Cardiac muscle cell (in vitro differentiated cells and primary cell): ENCODE measurements at places on chromosomes 7 and 10.

GRCh38 chr7:27242555-27243339, at the start of gene EVX1:
TSS of gene EVX1 (plus strand) at chr7:27242802. CDS start at chr7:27243031, 229 bp downstream.
- DNase-seq: no peak

DNA sequence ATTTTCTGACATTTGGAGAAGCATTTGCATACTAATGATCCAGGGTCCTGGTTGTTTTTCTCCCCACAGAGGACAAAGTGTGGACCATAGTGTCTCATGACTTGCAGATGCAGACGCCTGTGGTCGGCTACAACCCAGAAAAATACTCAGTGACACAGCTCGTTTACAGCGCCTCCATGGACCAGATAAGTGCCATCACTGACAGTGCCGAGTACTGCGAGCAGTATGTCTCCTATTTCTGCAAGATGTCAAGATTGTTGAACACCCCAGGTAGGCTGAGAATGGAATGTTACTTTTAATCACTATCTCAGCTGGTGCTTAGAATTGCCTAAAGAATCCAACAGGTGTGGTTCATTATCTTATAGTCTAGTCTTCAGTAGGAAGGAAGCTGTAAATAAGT, 951.5 kb upstream of the C7orf33 start:
- no peak for DNase-seq

DNA sequence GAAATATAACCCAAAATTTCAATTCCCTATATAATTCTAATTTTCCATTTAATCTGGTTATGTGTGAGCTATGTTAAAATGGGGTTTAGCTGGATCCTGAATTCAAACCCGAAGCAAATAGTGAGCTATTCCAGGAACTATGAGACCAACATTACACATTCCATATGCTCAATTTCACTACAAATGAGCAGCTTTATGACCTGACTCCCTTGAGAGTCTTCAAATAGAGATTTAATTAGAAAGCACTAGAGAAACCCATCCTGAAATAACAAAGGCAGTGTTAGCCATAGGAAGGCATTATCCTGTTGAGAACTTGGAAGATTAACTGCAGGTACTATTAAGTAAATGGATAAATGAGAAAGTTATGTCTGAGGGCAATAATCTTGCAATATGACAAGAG, 890.0 kb downstream of the GRM8 start:
- DNase-seq: no peak

- DNase-seq: no peak
Measured at GRCh38 chr7:129640400-129640799, 28.9 kb downstream of the NRF1 start.

- peak; percentile 50 for DNase-seq
Measured at GRCh38 chr10:28681291-28681763, 4.0 kb downstream of the BAMBI start.

GRCh38 chr10:97752956-97753355, 16.0 kb downstream of the ZFYVE27 start:
- DNase-seq: no peak

GRCh38 chr10:44974082-44974627, 4.5 kb downstream of the DEPP1 start:
- no peak for DNase-seq

DNA sequence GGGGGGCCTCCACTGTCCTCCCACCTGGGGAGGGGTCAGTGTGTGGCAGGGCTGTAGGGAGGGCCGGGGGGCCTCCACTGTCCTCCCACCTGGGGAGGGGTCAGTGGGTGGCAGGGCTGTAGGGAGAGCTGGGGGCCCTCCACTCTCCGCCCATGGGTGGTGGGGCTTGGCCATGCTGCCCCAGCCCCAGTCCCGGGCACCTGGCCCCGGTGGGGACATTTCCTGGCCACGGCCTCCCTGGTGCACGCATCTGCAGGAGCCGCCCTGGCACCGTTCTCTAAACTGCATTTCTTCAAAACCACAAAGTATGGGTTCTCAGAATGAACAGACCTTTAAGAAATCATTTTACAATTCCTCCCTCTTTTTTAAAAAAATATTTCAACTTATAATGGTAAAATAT, 89.3 kb upstream of the PDGFA start:
- no peak for DNase-seq

DNA sequence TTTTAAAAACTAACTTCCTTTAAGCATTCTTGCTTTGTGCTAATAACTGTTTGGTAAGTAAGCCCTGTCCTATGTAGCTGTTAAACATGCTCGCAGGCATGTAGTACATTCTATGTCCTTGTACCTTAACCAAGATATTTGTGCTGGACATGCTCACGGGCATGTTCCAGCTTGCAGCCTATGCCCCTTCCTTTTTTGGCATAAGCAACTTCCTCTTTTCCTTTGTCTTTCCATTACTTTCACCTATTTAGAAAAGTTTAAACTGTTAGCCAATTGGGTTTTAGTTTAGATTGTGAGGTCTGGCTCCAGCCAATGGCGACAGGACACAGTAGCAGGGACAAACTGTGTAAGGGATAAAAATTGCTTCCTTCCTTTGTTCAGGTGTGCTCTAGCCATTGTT, 14.4 kb upstream of the APBB1IP start:
- DNase-seq: no peak

DNA sequence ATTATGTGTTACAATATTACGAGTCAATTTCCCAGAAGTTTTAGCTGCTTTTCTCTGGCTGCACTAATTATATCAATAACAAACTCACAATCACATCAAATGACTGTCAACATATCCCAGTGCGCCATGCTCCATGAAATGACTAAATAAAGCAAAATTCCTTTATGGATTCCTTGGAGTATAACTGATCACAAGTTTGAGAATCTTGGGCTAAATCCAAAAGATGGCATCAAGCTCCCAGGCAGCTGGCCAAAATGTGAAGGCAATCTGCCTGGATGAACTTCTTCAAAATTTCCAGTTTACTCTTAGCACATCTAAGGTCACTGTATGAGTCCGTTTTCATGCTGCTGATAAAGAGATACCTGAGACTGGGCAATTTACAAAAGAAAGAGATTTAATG, 210.8 kb downstream of the CCSER2 start:
- DNase-seq: no peak

- DNase-seq: no peak
Measured at GRCh38 chr10:5595994-5596471, 70.4 kb downstream of the ASB13 start.

GRCh38 chr10:5656737-5657579, 9.4 kb downstream of the ASB13 start:
- DNase-seq: no peak

GRCh38 chr7:2011266-2012043, 221.3 kb downstream of the MAD1L1 start:
- DNase-seq: no peak

DNA sequence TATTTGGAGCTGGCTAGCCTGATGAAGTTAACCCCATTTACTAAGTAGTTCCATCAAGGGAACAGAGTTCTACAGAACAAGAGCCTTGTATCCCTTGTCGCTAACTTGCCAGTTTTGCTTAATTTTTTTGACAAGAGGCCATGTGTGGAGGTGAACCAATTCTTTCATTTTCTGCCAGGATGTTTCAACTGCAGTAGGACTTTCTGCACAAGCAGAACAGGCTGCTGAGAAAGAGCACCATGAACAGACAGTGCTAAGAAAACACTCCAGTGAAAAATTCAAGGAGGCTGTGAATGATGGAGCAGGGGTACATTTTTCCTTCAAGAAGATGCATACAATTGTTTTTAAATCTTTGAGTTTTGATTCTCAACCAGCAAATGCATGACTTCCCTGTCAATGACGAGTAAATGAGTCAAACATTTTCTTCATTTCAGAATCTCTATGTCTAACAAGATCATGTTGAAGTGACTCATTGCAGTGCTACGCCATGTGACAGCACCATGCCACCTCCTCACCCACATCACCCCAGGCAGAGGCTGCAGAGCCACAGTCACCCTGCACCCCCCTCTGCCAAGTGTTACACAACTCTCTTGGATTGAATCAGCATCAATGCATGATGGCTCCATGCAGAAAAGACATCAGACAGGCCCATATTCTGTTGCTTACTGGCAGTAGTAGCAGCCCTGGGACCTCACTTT, 193.1 kb downstream of the COBL start:
- DNase-seq: peak; percentile 53

GRCh38 chr10:16481052-16481728, 40.5 kb downstream of the C1QL3 start:
- DNase-seq: peak; percentile 8

GRCh38 chr7:120404042-120404441, 131.1 kb downstream of the KCND2 start:
- DNase-seq: peak; percentile 20

- no peak for DNase-seq
Measured at GRCh38 chr7:80807166-80807900, 111.5 kb downstream of the SEMA3C start.

- DNase-seq: peak; percentile 96
Measured at GRCh38 chr10:43128958-43129706, 9.1 kb upstream of the CSGALNACT2 start.

DNA sequence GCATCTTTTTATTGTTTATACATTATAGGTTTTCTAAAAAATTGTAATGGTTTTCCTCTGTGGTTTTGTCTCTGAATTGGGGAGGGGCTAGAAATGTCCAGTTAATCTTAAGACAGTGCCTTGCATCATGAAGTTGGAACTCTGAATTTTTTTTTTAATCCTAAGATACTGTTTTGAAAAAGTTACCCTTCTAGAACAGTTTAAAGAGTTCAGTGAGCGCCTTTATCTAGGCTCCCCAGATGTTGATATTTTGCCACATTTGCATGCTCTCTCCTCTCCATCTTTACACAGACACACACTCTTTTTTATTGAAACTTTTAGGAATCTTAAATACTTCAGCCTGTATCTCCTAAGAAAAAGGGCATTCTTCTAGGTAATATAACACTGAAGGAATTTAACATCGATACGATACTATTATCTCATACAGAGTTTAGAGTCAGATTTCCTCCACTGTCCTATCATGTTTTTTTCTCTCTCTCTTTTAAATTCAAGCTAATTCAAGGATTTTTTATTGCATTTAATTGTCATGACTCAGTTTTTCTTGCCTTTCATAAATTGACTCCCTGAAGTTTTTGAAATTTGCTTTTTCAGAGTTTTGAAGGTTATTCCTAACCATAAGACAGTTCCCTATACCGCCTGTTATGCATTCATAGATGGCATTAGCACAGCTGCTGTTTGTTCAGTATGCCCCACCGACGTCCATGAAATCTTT, 31.5 kb downstream of the PRKAR2B start:
- DNase-seq: no peak

DNA sequence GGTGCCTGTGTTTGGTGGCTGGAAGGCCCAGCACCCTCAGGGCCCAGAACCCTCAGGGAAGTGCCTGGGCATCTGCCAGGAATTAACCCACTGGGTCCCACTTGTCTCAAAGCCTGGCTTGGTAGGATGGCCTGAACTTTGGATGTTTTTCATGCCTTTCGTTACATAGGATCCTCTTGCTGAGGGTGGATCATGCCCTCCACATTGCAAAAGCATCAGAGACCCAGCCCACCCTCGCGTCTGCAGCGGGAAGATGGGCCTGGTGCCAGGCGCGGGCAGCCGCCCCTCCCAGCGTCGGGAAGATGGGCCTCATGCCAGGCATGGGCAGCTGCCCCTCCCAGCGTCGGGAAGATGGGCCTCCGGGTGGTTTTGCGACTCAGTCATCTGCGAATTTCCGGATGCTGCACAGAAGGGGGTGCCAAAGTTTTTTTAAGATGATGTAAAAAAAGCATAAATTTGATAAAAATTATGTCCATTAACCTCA, 51.9 kb upstream of the PRKAR1B start:
- DNase-seq: no peak

GRCh38 chr10:122460891-122461293, 461 bp upstream of the HTRA1 start:
- DNase-seq: peak; percentile 44

GRCh38 chr7:39406467-39406866, 159.7 kb upstream of the YAE1 start:
- no peak for DNase-seq

DNA sequence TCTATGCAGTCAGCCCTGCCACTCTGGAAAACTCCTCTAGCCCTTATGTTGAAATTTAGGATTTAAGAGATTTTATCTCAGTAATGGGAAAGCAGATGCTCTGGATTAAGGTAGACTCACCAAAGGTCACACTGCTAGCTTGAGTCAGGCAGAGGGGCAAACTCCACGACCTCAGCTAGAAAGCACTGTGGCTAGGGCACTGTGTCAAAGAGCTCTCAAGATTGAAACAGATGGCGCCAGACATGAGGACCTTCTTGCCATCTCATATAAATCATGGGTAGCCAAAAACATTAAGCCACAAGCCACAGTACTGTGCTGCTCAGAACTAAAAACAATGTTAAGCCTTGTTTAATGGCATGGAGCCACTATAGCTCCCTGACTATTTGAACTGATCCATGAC, 188.7 kb downstream of the DNAJC1 start:
- DNase-seq: no peak

- no peak for DNase-seq
Measured at GRCh38 chr7:124688991-124689390, 76.6 kb downstream of the GPR37 start.

- DNase-seq: no peak
Measured at GRCh38 chr7:110224643-110225042, 866.3 kb upstream of the LRRN3 start.

GRCh38 chr7:137316648-137317353, 26.7 kb downstream of the PTN start:
- DNase-seq: no peak

DNA sequence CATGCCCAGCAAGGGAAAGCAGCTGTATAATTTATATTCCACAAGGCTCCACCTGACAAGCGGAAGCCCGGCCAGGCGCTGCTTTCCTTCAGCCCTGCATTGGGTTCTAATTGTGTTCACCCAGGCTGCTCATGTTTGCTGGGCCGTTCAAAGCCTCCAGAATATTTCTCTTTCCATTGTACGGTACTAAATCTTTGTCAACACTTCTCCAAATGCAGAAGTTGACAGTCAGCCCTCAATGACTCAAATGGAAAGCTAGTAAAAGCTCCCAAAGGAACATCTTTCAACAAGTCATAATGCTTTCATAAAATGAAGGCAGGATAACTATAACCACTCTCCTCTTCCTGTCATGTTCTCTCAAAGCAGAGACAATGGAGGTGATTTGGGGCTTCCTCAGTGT, 17.8 kb upstream of the CPXM2 start:
- DNase-seq: no peak

DNA sequence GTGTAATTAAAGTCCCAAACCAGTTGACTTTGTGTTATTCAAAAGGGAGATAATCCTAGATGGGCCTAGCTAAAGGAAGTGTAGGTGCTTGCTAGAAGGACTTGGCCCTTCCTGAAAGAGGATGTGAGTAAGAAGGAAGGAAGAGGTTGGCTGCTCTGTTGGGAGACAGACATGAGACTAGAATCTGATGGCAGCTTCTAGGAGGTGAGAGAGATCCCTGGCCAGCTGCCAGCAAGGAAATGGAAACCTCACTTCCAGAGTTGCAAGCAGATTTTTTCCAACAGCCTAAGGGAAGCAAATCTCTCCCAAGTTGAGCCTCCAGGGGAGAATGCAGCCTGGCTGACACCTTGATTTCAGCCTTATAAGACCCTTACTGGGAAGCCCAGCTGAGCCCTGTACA, 368.4 kb upstream of the ZMIZ1 start:
- DNase-seq: peak; percentile 24

- DNase-seq: no peak
Measured at GRCh38 chr10:23376229-23376655, 31.6 kb upstream of the C10orf67 start.
